Gastrocnemius medialis (tissue), 4 donors: ENCODE measurements at places on chromosomes 6 and 20.

- H3K4me1 ChIP-seq = no peaks in the 10 kb centered on the region
- DNase-seq = no peak
- no peaks in the 10 kb centered on the region for H3K27me3 ChIP-seq
- H3K27ac ChIP-seq = no peak overlapping the region
- H3K36me3 ChIP-seq = no peaks in the 10 kb centered on the region
- H3K4me3 ChIP-seq = no peak overlapping the region
These were observed 197.5 kb upstream of the CST7 start for GRCh38 chr20:24751551-24751950.

GRCh38 chr6:82902290-82902689 is 163.4 kb downstream of the UBE3D start:
- no peaks in the 10 kb centered on the region for H3K4me1 ChIP-seq
- no peak overlapping the region for H3K27ac ChIP-seq
- DNase-seq = no peak
- H3K4me3 ChIP-seq = no peak overlapping the region

DNA sequence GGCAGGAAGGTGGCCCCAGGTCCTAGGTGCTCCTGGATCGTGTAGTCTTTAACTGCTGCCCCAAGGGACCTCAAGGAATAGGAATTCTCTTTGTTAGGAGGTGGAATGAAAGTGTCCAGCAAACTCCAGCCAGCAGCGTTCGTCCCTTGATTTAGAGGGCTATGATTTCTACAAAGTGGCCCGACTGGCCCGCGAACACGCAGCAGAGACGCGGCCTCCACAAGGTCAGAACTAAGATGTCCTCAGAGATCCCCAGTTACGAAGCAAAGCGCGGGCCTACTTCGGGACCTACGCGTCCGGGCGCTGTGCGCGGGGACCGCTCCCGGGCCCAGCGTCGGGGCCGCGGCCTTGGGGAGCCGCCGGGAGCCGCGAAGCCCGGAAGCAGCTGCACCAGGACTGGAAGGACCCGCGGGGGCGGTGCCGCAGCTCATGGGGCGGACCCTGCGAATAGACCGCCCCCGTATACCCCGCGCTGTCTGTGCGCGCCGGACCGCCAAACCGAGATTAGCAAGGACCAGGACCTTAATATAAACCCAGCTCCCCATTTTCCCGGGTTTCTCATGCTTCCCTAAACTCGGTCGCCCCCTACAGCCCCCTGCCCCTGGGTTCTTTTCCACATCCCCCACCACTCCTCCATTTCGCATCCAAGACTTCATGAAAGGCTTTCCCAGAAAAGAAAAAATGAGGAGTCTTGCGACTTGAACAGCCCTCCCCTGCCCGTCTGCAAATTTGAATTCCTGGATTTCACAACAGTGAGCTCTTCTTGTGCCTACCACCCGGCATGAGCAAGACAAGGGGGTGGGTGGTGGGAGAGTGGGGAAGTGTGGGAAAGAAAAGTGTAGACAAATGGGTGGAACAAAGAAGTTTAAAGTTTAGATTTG is at the start of gene C6orf47:
Gene C6orf47 (minus strand): TSS at position 398 of the 881 bp plus-strand sequence. CDS start 831 bp downstream, outside the sequence.
- peak within 1 kb of the TSS; percentile 58 for H3K4me3 ChIP-seq
- peaks cover 14% of the 10 kb centered on the region for H3K36me3 ChIP-seq
- peaks cover 40% of the 10 kb centered on the region for H3K4me1 ChIP-seq
- H3K27me3 ChIP-seq = no peaks in the 10 kb centered on the region
- DNase-seq = peak; percentile 80

- H3K4me3 ChIP-seq = no peak overlapping the region
- DNase-seq = no peak
- H3K27ac ChIP-seq = peak overlapping the region; percentile 34
- H3K27me3 ChIP-seq = no peaks in the 10 kb centered on the region
These were observed 34.2 kb upstream of the C20orf203 start for GRCh38 chr20:32707691-32708581.

GRCh38 chr20:41110930-41111577 is 26.3 kb upstream of the PLCG1 start:
- no peak for DNase-seq
- no peak overlapping the region for H3K27ac ChIP-seq
- no peaks in the 10 kb centered on the region for H3K27me3 ChIP-seq
- no peaks in the 10 kb centered on the region for H3K4me1 ChIP-seq

DNA sequence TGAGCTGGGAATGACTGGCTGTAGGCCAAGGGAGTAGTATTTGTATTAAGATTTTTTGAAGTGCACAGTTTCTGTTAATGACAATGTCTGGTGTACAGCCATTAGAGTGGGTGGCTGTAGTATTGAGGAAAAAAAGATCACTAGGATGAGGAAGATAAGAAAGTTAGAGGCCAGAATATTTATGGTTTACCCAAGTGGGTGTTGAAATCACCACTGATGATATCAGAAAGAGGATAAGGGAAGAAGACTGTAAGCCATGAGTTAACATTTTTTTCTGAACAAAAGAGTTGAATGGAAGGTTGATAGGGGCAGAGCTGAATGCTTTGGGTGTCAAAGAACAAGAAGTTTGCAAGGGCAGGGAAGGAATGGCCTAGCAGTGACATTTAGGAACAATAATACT is 104.7 kb downstream of the PRDM13 start:
- no peak for DNase-seq
- no peaks in the 10 kb centered on the region for H3K4me1 ChIP-seq

DNA sequence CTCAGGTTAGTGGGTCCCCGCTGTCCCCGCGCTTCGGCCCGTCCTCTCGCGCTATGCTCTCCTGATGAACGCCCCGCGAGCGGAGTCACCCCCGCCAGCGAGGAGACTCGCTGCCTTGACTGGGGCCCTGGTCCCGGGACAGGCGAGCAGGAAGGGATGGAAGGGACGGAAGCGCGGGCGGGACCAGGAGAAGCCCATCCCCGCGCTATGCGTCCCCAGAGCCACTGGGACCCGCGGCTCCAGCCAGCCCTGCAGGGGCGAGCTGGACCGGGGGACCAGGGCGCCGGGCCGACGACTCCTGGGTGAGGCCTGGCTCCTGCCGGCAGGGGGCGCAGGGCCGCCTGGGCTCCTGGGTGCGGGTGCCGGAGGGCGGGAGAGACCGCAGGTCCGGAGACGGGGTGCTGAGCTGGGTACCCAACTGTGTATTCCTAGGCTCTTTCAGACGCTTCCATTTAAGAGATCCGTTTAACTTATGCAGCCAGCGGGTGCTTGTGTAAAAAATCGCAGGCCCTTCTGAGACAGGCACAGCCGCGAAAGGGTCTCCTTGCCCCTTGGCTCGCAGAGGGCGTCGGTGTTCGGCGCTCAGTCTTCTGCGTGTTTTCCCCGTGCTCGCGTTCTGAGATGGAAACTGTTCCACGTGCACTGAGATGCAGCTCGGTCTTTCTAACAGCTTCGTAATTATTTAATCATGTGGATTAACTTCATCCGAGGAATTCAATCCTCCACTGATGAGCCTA is 580 bp upstream of the SYCP2 start:
- peak overlapping the region; percentile 83 for H3K4me3 ChIP-seq
- peak; percentile 76 for DNase-seq
- H3K36me3 ChIP-seq = no peaks in the 10 kb centered on the region
- H3K27ac ChIP-seq = peak overlapping the region; percentile 83

- no peak overlapping the region for H3K27ac ChIP-seq
- no peaks in the 10 kb centered on the region for H3K4me1 ChIP-seq
- no peaks in the 10 kb centered on the region for H3K36me3 ChIP-seq
- DNase-seq = no peak
- no peak overlapping the region for H3K4me3 ChIP-seq
- H3K27me3 ChIP-seq = no peaks in the 10 kb centered on the region
These were observed 5.9 kb upstream of the OR14J1 start for GRCh38 chr6:29295623-29296022.

DNA sequence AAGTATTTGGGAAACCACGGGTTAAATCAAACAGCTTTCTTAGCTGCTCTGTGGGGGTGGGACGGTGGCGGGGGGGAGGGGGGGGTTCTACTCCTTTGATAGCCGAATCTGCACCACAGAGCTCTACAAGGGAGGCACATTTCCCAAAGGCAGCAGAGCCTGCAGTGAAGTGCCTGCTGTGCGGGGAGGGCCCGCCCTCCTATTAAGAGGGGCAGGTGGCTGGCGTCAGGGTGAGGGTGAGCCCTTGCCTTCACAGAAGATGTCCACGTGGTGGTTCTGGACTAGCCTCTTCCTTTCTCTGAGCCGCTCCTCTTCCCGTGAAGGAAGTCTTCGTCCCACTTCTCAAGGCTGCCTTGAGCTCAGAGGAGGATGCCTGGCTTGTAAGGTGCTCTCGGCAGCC is 174.9 kb upstream of the THBS2 start:
- H3K4me3 ChIP-seq = no peak overlapping the region
- H3K27ac ChIP-seq = no peak overlapping the region
- no peak for DNase-seq
- no peaks in the 10 kb centered on the region for H3K36me3 ChIP-seq
- H3K4me1 ChIP-seq = no peaks in the 10 kb centered on the region

GRCh38 chr6:47057830-47058540 is 15.9 kb upstream of the ADGRF1 start:
- no peak for DNase-seq
- H3K4me1 ChIP-seq = no peaks in the 10 kb centered on the region
- H3K36me3 ChIP-seq = no peaks in the 10 kb centered on the region
- no peaks in the 10 kb centered on the region for H3K27me3 ChIP-seq
- H3K27ac ChIP-seq = no peak overlapping the region
- no peak overlapping the region for H3K4me3 ChIP-seq

GRCh38 chr6:113464960-113465359 is 392.2 kb upstream of the MARCKS start:
- no peaks in the 10 kb centered on the region for H3K27me3 ChIP-seq
- no peak overlapping the region for H3K27ac ChIP-seq
- DNase-seq = no peak
- no peaks in the 10 kb centered on the region for H3K4me1 ChIP-seq
- no peaks in the 10 kb centered on the region for H3K36me3 ChIP-seq

DNA sequence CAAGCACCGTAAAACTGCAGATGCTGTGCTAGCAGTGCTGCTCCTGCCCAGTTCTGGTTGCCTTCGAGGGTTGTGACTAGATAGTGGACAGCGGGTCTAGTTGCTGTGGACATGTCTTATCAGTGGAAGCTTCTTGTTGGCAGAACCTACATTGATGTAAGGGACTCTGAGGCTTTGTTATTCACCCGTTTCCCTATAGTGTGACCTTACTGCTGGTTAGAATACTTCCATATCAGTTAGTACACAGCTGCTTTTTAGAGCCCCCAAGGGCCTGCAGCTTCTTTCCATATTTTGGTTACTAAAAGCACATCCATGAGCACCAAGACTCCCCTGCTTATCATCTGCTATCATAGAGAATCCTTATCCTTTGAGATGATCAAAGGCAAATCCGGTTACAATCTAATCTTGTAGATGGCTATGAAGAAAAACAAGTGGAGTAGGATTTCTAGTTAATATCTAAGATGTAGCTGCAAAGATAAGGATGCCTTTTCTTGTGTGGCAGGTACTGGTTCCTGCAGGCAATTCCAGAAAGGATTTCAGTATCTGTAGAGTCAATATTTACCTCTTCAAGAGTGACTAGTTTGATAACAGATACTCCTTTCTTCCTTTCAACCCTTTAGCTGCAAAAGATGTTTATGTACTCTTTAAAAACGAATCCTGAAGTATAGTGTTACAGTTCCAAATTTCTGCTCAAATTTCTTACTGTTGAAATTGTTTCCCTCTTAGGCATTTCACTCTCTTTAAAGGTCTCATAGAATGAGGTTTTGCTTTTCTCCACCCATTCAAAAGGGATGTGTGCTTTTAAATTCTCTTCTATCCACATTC is 163.6 kb downstream of the JARID2 start:
- no peak overlapping the region for H3K27ac ChIP-seq
- no peaks in the 10 kb centered on the region for H3K27me3 ChIP-seq
- DNase-seq = no peak
- H3K4me3 ChIP-seq = no peak overlapping the region

DNA sequence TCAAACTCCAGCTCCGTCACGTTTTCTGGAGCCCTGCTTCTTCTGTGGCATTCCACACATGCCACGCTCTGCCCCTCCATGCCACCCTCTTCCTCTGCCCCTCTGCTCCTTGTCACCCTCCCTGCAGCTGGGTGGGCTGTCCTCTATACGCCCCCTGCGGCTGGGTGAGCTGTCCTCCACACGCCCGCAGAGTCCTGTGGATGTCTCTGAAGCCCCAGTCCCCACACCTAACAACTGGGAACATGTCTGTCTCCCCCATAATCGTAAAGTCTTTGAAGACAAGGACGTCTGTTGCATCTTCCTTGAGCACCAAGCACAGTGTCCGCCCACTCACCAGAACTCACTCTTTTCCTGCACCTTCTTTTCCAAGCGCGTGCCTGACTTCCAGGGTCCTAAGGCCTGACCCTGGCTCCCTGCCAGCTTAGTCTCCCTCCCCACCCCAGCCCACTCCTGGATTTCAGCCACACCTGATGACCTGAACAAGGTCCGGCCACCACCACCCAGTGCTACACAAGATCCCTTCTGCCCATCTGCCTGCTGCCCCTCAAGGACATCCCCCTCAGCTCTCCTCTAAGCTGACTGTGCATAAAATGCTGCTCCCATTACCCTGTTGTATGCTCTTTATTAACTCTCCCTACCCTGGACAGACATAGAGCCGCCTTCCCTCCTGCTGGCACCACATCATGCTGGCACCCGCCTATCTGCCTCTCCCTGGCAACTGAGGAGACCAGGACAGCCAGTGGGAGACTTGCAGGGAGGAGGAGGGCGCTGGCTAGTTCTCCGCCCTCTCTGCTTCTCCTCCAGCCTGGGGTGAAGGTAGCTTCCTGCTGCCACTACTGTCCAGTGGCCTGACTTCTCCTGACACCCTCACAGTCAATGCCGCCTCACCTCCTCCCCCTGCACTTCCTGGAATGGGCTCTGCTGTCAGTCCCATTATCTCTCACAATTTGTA is 10.7 kb upstream of the PRR18 start:
- DNase-seq = no peak
- H3K4me1 ChIP-seq = no peaks in the 10 kb centered on the region
- H3K4me3 ChIP-seq = no peak overlapping the region
- H3K27me3 ChIP-seq = no peaks in the 10 kb centered on the region
- H3K36me3 ChIP-seq = no peaks in the 10 kb centered on the region

DNA sequence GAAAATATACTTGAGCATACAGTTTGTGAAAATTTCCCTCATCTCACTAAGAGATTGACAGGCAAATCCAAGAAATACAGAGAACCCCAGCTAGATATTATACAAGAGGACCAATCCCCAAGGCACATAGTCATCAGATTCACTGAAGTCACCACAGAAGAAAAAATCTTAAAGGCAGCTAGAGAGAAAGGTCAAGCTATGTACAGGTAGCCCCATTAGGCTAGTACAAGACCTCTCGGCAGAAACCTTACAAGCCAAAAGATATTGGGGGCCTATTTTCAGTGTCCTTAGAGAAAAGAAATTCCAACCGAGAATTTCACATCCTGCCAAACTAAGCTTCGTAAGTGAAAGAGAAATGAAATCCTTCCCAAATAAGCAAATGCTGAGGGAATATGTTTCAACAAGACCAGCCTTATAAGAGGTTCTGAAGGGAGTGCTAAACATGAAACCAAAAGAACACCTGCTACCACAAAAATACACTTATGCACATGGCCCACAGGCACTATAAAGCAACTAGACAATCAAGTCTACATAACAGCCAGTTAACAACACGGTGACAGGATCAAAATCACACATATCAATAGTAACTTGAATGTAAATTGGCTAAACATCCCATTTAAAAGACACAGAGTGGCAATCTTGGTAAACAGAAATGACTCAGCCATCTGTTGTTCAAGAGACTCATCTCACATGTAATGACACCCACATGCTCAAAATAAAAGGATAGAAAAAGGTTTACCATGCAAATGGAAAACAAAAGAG is 96.3 kb downstream of the FHL5 start:
- no peaks in the 10 kb centered on the region for H3K36me3 ChIP-seq
- no peak overlapping the region for H3K4me3 ChIP-seq
- no peak overlapping the region for H3K27ac ChIP-seq
- H3K4me1 ChIP-seq = no peaks in the 10 kb centered on the region
- no peak for DNase-seq
